ENCODE measurements at places on chromosomes 11 and 22.

DNA sequence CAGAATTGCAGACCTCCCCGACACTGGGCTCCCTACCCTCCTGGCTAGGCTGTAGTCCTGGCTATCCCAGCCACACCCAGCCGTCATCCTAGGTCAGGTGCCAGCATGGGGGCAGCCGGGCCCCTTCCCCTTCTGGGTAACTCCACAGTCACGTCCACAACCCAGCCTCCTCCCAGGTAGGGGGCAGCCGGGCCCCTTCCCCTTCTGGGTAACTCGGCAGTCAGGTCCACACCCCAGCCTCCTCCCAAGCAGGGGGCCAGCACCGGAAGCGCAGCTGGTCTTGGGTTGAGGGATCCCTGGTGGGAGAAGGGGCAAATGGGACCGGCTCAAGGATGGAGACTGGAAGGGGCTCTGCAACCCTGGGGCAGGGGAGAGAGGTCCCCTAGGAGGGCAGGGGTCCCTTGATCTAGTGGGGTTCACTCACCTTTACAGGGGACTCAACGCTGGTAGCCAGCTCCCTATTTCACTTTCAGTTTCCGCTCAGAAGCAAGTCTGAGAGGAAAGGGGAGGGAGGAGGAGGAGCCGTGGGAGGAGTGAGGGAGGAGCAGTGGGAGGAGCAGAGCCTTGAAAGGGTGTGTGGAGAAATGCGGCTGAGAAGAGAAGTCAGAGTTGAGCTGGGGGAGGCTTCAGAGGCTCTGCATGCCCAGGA lies at the start of gene TRIM21:
Gene TRIM21, minus strand, starts transcription at position 494 of the 649 bp plus-strand sequence. CDS start 3,293 bp downstream, outside the sequence.
- DNase-seq, result no peak

DNA sequence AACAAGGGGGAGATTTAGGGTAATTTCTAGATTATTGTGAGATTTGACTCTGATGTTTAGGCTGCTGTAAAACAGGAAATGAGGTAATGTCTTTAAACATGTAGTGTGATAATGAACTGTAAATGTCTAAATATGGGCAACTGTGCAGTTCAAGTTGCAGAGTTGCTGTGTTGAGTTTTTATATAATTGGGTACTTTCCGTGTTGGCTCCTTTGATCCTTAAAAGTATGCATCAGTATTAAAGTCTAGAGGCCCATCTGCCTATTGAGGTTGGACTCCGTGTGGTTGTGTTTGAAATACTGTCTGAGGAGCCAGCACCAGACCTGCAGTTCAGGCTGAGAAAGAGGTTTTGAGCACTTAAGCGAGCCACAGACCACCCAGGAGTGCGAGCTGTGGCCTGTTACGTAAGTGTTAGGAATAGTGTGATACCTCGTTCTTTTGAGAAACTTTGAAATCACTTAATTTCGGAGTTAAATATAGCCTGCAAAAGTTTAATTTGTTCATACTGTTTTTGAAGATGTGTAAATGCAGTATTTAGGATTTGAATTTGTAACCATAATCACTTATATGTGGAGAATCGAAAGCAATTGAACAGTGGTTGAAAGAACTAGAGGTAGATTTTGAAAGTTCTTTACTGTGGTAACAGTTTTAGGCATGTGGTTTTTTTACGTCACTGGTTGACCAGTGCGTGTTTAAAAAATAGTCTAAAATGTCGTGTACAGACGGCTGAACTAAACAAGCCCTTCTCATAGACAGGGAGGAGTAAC lies 9.0 kb downstream of the FAM118A start:
- DNase-seq, result no peak

DNA sequence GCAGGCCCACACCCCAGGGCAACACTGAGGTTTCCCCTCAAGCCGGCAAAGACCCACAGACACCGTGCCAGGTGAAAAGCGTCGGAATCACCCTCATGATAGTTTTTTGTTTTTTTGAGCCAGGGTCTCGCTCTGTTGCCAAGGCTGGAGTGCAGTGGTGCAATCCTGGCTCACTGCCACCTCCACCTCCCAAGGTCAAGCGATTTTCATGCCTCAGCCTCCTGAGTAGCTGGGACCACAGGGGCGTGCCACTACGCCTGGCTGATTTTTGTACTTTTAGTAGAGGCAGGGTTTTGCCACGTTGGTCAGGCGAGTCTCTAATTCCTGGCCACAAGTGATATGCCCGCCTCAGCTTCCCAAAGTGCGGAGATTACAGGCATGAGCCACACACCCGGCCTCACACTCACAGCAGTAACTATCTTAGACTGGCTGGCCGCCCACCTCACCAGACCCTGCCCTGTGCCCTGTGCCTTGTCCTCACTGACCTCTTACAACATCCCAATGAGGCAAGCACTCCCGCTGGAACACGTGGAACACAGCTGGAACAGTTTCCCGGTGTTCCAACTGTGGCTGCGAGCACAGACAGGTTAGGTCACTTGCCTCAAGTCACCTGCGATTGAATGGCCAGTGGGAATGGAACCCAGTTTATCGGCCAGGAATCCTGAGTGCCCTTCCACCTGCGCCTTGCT lies 21.1 kb downstream of the LRRC10B start:
- DNase-seq, result no peak

- no peak for DNase-seq
Observed at GRCh38 chr11:109435121-109435742, 13.2 kb downstream of the C11orf87 start.

DNA sequence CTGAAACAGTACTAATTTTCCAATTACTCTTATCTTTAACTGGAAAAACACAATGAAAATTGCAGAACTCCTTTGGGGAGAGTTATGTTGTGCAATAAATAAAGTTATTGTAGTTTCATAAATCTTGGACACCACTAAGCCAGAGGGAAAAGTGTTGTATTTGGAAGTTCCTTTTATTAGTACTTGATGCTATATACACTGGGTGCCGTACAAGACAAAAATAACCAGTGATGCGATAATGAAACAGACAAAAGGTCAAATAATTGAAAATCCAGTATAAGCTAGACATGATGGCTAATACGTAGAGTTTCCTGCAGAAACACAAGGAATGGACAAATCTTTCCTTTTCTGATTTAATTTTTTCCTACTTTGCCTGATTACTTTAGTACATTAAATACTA lies 541.1 kb downstream of the ETS1 start:
- DNase-seq, result no peak

GRCh38 chr11:75400146-75400865 lies 988 bp downstream of the RPS3 start:
- DNase-seq, result no peak

DNA sequence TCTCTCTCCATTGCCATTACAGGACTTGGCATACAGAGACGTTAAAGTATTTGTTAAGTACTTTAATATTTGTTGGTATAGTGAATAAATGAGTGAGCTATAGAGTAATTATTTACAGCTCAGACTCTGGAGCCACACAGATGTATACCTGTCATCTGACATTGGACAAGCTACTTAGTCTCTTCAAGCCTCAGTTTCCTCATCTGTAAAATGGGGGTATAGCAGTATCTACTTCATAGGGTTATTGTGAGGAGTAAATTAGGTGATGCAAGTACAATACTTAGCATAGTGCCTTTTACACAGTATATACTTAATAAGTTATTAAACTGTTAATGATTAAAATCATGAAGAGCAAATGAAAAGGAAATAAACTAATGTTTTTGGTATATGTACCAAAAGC lies 203.2 kb downstream of the NAV2 start:
- DNase-seq, result no peak

- DNase-seq, result no peak
Observed at GRCh38 chr11:134372961-134373360, 39.1 kb downstream of the B3GAT1 start.

- DNase-seq, result no peak
Observed at GRCh38 chr11:13261591-13262061, 16.0 kb upstream of the BMAL1 start.

- DNase-seq, result no peak
Observed at GRCh38 chr11:58621586-58622262, 741 bp upstream of the CNTF start.

- no peak for DNase-seq
Observed at GRCh38 chr11:77082838-77083565, 16.2 kb downstream of the CAPN5 start.

DNA sequence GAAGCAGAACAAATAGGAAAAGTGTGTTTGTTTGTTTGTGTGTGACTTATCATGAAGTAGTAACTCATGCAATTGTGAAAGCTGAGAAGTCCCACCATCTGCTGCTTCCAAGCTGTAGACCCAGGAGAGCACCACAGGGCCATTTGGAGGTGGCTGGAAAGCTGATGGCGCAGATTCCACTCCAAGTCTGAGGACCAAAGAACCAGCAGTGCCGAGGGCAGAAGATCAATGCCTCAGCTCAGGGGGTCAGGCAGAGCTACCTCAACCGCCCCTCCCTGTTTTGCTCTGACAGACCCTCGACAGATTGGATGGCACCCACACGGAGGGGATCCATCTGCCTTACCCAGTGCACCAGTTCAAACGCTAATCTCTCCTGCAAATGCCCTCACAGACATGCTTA lies 896.2 kb downstream of the BRD1 start:
- no peak for DNase-seq

- no peak for DNase-seq
Observed at GRCh38 chr11:76801225-76801624, 18.1 kb downstream of the TSKU start.

GRCh38 chr11:36376888-36377758 lies 81.0 kb downstream of the PRR5L start:
- no peak for DNase-seq
